ENCODE measurements at places on chromosomes 4 and X.

GRCh38 chr4:176635372-176636261 is 157.1 kb downstream of the VEGFC start:
- DNase-seq, result no peak

- peak; percentile 43 for DNase-seq
These were observed 58.2 kb upstream of the ZNF157 start for GRCh38 chrX:47311932-47312774.

DNA sequence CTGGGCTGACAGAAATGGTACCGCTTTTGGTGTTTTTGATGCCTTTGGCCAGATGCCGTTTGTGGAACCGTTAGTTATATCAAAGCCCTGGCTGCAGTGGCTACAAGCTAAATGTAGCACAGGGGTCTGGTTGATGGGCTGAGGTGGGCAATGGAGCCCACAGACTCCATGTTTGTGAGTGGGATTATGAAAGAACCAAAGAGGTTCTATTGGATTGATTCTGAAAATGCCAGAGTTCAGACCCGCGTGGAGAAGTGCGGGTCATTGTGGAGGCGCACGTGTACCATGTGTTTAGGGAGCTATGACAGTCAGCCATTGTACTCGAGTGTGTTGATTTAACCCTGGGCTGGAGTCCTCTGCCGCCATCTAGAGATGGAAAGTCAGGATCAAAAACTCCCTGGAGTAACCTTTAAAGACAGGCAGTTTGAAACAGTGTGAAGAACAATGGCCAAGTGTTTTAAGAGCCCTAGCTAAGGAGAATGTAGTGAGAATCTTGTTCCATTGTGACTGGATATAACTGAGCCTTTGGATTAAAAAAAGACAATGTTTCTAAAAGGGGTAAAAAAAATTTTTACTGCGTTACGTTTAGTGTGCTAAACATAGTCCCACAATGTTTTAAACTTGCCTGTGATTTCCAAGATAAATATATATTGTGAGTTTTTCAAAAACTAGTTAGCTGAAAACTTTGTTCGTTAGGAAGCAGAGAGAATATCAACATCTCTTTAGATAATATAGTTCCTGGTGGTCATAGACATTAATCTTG is 12.7 kb downstream of the ART3 start:
- DNase-seq, result peak; percentile 1

DNA sequence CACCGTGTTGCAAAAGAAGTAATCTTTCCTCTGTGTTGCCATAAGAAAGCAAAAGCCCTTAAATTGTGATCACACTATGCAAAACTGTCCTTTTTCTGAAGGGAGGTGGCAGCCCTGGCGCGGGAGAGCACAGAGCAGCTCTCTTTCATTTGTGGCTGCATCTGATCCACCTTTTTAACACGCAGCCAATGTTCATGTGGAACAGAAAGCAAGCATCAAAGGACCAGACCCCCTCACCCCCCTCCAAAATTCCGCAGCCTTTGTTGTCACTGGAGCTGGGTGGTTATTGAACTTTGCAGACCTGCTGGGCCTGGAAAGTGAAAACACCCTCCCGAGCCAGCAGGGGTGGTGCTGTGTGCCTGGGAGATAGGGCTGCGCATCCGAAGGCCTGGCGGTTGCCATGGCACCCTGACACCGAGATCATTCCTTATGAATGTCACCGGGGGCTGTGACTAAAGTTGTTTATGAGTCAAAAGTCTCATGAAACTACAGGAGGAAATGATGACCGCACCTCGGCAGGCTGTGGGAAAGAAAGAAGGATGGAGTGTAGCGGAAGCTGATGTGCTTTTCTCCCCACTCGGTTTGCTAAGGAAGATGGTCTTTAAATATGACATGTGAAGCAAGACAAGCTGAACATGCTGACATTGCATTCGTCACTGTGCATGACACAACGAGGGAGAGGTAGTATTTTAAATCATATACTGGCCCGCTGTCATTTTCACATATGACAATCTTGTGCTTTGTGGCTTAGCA is 367.4 kb downstream of the UNC5C start:
- no peak for DNase-seq

Data from stimulated activated CD4-positive, alpha-beta T cell treated with anti-CD3 and anti-CD28 coated beads, Interleukin-15, amount 100 ng/mL, for 48 hours (primary cell).